ENCODE measurements at places on chromosomes 5 and 9. TPM values are rescaled to one million over a fixed set of nuclear protein-coding genes. Genes with fewer than 3 reads are reported as not detected.

Gene HSPA5
- 99.9 TPM for total RNA-seq

Gene TTC23L
- total RNA-seq: 0.26 TPM

Gene DPYSL3
- 20.2 TPM for total RNA-seq

Gene REEP2
- total RNA-seq: 1.6 TPM

Gene PDE8B
- under 0.01 TPM for total RNA-seq
